Activated CD8-positive, alpha-beta memory T cell treated with anti-CD3 and anti-CD28 coated beads, Interleukin-2, amount 50 U/mL, for 48 hours (primary cell): ENCODE measurements at places on chromosomes 3 and 15.

GRCh38 chr3:170055209-170055608 lies 17.4 kb downstream of the GPR160 start:
- DNase-seq = no peak

DNA sequence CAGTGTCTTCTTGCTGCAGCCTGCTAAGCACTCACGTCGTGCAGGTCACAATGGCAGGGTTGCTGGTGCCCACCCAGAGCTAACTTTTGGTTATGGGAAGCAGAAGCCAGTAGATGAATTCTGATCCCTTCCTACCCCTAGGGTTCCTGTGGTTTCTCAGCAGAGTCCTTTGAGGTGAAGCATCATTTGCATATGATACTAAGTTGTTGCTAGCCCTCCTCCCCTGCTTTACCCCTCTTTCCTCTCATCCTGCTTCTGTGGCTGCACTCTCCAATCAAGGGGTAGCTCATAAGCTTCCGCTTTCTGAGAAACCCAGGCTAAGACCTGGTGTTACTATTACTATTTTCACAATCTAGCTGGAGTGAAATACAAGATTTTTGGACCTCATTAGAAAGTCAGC lies 22.1 kb upstream of the HEG1 start:
- no peak for DNase-seq

- no peak for DNase-seq
Observed at GRCh38 chr3:1228289-1228688, 135.5 kb downstream of the CNTN6 start.

DNA sequence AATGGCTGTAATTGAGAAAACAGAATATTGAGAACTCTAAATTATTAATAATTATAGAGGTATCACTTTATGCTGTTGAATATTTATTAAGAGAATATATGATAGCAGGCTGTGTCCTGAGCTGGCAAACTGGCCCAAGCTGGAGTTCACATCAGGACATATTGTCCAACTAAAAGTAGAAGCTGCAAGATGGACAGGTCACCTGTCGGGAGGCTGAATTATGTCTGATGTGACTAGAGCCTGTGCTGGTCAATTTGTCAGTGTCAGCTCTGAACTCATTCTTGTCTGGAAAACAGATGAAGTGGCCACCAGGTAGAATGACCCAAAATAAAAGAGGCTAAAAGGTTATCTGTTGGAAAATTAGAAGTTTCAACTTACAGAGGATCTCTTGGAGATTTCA lies 392.2 kb downstream of the LRTM1 start:
- no peak for DNase-seq

DNA sequence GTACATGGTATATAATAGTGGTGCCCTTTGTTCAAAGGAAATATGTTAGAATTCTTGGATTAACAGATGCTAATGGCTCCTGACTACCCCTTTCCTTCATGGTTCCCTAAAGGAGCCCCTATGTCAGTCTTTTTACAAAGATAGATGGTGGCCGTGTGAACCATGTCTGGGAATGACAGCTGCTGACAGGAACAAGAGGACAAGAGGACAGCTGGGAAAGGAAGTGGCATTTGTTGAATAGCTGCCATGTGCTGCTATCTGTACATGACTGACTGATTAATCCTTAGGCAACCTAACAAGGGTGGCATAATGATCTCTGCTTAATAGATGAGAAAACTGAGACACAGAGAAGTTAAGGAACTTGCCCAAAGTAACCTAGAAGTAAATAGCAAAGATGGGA lies 321.7 kb downstream of the ZNF621 start:
- DNase-seq = no peak
